ENCODE measurements at places on chromosomes 6 and 20. TPM values are rescaled to one million over a fixed set of nuclear protein-coding genes. Genes with fewer than 3 reads are reported as not detected.

The CTAGE9 gene
- not detected for total RNA-seq

The TGM3 gene
- 626 TPM for total RNA-seq

DNA sequence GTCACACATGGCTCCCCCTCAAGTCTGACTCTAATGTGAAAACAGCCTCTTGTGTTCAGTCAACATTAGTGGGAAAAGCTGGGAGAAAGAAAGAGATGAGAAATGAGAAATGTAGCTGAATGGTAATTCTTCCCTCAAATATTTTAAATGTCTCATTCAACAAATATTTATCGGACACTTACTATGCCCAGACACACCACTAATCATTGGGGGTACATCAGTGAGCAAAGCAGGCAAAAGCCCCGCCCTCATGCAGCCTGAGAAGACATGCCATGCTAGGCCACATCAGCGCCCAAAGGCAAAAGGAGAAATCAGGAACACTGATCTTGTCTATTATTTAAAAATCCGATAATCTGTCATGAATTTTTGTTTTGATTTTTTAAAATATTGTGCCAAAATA lies 89.9 kb upstream of the ASF1A start:
- DNase-seq: no peak

DNA sequence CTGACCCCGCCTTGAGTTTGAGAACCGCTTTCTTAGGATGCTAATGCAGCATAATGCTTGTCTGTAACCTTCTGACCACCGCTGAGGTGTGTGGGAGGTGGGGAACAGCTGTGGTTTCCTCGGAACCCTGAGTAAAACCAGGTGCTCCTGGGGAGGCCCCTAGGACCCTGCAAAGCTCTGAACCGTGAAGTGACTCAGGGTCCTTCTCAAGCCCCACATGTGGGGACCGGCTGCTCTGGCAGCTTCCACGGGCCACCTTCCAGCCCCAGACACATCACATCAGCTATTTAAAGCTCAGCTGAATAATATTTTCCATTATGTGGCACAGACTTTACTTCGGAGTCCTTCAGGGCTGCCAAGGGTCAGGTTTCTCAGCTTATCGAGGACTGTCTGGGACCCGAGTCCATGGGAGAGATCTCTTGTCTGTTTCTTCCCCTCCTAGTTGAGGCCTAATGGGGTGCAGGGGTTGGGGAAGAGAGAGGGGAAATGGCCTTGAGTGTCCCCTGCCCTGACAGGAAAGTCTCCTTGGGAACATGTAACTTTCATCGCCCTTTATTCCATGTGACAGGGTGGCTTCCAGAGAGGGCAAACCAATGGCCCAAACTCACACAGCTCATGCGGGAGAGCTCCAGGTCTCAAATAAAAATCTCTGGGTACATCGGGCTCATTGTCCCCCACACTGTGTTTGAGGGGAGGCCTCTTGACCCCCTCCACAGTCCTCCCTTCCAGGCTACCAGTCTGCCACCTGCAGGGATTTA lies 186.1 kb upstream of the SLC24A3 start:
- DNase-seq: no peak

GRCh38 chr20:62296724-62297448 lies 5.9 kb upstream of the ADRM1 start:
- no peak for DNase-seq

GRCh38 chr20:34037121-34037520 lies 43.4 kb downstream of the RALY start:
- no peak for DNase-seq

The OPN5 gene
- not detected for total RNA-seq

The TNFRSF21 gene
- 57.9 TPM for total RNA-seq

The PPP1R14C gene
- 22.1 TPM for total RNA-seq

The CHD6 gene
- total RNA-seq: 11.8 TPM

DNA sequence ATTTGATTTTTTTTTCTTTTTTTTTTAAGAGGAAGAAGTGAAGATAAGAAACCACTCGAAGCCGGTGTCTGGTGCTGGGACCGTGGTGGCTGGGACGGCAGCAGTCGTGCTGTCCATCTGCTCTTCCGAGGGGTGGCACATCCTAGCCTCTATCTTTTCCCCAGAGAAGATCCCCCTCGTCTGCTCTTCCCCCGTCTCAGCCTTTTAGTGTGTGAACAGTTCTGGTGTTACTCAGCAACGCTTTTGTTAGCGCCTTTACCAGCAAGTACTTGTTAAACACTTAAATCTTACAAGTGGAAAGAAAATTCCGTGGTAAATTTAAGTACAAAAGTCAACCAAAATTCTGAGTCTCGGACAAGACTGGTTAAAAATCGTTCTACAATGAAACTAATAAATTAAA lies 90.1 kb downstream of the RSPH3 start:
- DNase-seq: no peak

- no peak for DNase-seq
Measured at GRCh38 chr20:45183084-45183483, 8.4 kb downstream of the PI3 start.

Data from esophagus squamous epithelium (tissue), 5 donors.